ENCODE measurements at places on chromosomes 7 and 10.

DNA sequence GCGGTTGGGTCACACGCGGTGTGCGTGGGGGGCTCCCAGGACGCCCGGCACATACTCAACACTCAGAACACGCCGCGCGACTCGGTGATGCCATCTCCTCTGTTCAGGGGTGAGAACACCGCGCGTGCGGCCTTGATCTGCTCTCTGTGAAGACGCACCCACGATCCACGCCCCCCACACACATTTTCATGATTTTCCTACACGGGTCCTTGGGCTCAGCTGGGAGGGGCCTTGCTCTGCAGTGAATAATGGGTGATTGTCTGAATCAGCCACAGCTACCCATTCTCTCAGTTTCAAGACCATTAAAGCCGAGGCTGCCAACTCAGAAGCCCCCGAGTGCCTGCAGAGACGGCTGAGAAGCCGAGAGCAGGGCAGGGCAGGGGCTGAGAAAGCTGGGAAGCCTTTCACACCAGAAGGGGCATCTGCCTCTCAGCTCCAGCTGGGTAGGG, 54.3 kb upstream of the PDGFA start:
- no peak for DNase-seq

GRCh38 chr7:2196381-2197378, 36.1 kb downstream of the MAD1L1 start:
- no peak for DNase-seq

DNA sequence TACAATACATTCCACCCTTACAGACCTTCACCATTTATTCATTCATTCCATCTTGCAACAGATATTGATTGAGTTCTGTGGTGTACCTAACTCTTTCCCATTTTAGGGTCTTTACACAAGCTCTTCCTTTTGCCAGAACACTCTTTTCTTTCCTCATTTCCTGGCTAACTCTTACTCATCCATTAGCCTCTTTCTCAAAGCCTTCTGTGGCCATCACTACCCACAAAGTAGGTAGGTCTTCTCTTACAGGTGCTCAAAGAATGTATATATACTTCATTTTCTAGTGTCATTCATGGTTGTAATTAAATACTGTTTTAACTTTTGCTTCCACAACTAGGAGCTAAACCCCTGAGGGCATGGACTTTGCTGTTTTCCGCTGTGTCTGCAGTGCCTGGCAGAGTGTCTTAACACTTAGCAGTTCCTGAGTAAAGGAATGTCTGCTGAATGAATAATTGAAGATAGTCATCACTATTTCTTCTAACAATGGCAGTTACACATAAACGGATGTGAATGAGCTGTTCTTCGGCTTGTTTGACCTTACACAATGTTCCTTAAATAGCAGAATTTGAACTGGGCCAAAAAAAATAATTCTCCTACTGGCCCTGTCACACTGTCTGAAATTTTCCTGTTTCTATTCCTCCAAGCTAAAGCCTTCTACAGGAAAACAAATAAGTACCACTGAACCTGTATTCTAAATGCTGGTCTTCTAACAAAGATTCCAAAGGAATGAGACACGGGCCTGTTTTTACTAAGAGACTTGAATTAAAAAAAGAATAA, 15.1 kb downstream of the BCAP29 start:
- DNase-seq: no peak

DNA sequence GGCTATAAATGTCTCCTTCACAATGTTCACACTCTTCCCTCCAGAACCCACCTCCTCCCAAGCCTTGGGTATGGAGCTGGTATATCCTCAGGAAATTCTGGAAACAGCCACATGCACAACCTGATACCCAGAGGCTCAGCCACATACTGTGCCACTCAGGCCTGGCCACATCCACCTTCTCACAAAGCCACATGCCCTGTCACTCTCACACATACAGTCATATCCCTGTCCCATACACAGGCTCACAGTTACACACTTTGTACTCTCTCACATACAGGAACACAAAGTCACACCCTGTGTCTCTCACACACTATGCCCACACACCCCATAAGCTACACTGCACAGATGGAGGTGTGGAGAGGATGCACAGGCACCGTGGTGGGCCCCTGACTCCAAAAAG, 10.1 kb downstream of the KCNIP2 start:
- DNase-seq: no peak

GRCh38 chr7:82443547-82444219, at the start of gene CACNA2D1:
TSS of gene CACNA2D1 (minus strand) at chr7:82443777.
- DNase-seq: no peak

DNA sequence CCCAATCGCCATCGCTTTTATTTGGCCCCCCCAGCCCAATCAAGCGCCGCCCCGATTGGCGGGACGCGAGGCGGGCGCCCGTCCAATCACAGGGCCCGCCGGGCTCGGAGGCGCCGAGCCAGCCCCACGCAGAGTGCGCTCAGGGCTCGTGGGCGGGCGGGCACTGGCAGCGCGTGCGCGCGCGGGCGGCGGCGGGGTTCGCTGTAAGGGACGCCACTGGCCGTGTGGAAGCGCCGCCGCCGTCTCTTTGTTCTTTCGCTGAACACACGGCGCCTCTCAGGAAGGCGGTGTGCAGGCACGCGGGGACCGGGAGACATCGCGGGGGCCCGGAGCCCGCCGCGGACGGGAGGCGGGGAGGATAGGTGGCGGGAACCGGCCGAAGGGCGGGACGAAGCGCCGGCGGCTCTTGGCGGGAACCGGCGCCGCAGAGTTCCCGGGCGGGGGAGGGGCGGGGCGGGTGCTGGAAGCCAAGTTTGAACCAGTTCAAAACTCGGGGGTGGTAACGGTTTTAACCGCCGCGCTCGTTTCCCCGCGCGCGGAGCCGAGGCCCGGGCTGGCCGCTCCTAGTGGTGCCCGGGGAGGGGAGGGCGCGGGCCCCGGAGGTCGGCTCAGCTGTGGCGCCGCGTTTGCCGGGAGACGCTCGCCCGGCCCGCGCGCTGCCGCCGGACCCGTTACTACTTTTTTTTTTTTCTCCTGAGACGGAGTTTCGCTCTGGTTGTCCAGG, 370 bp upstream of the EZH2 start:
- peak; percentile 86 for DNase-seq

DNA sequence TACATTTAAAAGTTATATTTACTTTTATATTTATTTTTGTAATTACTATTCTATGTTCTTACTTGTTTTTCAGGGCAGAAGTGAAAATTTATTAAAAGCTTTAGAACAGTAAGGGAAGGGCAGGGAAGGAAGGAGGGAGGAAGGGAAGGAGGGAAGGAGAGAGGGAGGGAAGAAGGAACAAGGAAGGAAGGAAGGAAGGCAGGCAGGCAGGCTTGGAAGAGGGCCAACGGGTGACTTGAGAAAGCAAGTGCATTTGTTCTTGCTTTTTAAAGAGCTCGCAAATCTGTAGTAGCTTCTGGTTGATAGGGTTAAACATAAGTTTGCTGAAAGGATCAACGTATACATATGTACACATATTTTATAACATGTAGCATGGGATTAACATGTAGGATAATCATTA, 725.3 kb upstream of the FZD8 start:
- no peak for DNase-seq

GRCh38 chr7:156948361-156948760, 1.2 kb upstream of the NOM1 start:
- DNase-seq: no peak

- no peak for DNase-seq
Measured at GRCh38 chr7:36657036-36657660, 67.1 kb downstream of the AOAH start.

DNA sequence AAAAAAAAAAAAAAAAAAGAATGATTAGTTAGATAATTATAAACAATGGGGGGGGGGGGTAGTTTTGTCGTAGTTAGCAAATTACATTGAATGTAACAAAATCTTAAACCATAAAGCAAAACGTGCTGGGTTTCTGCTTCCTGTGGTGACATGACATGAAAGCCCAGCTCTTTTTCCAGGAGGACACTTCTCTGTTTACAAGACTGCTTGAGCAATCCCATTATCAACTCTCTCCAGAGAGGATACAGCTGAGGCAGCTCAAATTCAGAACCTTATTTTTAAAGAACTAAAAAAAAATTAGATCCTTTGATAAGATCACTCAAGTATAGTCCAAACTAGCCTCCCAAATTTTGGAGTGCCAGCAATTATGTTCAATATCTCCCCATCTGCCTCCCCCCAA, 58.6 kb downstream of the ADRB1 start:
- DNase-seq: no peak

- no peak for DNase-seq
Measured at GRCh38 chr7:107313355-107313754, 144.6 kb downstream of the HBP1 start.

- DNase-seq: no peak
Measured at GRCh38 chr10:101840102-101840684, 3.4 kb downstream of the KCNIP2 start.

GRCh38 chr10:43267811-43268210, 946 bp upstream of the RASGEF1A start:
- no peak for DNase-seq

GRCh38 chr7:45365341-45365740, 207.8 kb downstream of the RAMP3 start:
- DNase-seq: no peak

DNA sequence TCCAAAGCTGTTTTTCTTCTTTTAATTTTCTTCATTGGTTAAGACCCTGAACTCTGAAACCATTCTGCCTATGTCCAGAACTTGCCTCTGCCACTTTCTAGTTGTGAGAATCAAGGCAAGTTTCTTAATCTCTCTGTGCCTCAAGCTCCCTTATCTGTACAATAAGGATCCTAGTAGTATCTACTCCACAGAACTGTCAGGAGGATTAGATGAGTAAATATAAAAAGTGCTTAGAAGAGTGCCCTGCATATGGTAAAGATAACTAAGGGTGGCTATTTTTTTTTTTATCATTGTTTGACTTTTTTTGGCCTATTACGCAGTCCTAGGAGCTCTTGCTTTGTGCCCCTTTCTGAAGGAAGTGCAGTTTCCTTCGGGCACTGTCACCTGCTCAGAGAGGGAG, 46.4 kb upstream of the RAPGEF5 start:
- DNase-seq: no peak

DNA sequence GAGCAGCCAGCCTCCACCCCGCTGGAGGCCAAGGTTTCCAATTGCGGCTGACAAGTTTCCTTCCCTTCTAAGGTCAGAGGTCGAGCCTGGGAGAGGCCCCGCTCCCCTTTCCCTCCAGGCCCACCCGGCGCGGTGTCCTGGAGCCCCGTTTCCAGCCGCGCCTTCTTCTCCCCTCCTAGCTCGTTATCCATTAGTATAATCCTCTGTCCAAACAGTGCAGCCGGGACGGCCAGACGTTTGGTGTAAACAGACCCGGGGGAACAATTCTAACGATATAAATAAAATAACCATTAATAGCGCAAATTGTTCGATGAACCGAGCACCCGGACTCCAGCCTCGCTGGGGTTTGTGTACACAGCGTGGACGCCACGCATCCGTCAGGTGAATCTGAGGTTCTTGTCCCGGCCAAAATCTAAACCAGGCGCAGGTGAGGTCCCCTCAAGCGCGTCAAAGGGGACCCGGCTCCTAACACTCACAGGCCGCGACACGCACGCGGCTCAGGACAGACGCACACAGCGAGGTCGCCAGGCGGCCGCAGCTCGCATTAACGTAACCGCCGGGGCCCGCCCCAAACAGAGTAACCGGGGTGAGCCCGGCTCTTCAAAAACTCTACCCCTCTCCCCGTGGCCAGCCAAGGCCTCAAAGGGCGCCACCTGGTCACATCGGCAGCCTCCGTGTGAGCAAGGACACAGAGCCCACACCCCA, 10.8 kb upstream of the NKX2-3 start:
- no peak for DNase-seq

DNA sequence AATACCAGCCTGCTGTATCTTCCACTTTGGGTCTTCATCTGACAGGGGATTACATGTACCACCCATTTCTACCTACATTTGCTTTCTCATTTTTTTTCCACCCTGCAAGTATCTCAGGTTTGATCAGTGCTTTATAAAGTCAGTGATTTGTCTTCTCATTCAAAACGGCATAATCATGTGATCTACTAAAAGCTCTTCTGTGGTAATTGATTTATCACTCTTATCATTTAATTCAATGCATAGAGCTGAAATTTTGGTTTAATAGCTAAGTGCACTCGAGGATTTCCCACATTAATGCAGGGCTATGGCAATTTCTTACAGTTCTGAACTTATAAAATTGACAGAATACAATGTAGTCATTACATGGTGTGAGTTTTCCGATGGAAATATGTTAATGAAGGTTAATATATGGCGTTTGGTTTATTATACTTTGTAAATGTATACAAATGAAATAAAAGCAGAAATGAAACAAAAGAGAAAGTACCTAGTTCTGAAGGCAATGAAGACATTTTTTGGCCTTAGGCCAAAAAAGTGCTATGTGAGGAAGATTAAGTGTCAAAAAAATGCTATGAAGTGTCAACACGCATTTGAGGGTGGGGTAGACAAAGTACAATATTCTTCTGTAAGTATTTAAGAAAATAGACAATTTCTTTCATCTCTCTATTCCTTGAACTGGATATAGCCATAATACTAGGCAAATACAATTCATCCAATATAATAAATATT, 457.3 kb downstream of the ETV1 start:
- DNase-seq: no peak

DNA sequence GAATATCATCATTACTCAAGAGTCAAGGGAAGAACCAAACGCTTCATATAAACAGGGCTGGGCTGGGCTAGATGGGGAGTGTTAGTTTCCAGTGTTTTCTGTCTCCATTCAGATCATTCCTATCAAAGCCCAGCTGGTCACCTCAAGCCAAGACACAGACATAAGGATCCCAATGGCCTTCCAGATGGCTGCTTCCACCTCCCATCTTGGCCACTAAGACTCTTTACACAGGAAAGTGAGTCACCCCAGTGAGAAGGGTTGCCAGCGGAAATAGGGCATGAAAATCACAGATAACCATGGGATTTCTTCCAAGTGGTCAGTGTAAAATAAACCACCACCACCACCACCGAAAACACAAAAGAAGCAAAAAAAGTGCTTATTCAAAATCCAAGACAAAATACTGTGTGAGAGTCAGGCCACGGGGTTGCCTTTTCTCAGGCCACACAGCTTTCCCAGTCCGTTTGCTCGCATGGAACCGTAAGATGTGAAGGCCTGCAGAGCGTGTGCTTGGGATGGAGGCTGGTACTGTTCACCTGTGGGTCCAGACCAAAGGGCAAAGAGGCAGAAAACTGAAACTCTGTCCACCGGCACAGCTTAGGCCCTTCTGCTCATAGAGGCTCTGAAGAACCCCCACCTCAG, 5.6 kb downstream of the PRSS2 start:
- no peak for DNase-seq

GRCh38 chr7:47400741-47401206, 181.1 kb downstream of the TNS3 start:
- no peak for DNase-seq

- DNase-seq: no peak
Measured at GRCh38 chr7:109836016-109836415, 1254.9 kb upstream of the LRRN3 start.

- no peak for DNase-seq
Measured at GRCh38 chr10:30505543-30506298, 71.7 kb downstream of the MAP3K8 start.

- DNase-seq: no peak
Measured at GRCh38 chr10:86968271-86968993, at the start of gene ADIRF. TSS of gene ADIRF (plus strand) at chr10:86968482. CDS start at chr10:86968545, 63 bp downstream.

DNA sequence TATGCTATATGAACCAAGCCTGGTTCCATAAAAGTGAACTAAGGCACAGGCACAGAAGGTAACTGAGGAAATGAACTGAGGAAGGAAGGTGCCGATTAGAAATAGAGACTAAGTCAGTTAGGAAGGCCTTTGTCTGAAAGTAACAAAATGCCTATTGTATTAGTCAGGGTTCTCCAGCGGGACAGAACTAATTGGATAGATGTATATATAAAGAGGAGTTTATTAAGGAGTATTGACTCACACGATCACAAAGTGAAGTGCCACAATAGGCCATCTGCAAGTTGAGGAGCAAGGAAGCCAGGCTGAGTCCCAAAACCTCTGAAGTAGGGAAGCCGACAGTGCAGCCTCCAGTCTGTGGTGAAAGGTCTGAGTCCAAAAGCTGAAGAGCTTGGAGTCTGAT, 13.9 kb upstream of the PLXNA4 start:
- no peak for DNase-seq

All from stimulated activated CD8-positive, alpha-beta memory T cell treated with anti-CD3 and anti-CD28 coated beads, Interleukin-4, amount 100 ng/mL, for 1 hour (primary cell).